ENCODE measurements at places on chromosomes 16 and 17.
A peak's percentile ranks its signal among the peaks of the same experiment; 100 is the strongest.

DNA sequence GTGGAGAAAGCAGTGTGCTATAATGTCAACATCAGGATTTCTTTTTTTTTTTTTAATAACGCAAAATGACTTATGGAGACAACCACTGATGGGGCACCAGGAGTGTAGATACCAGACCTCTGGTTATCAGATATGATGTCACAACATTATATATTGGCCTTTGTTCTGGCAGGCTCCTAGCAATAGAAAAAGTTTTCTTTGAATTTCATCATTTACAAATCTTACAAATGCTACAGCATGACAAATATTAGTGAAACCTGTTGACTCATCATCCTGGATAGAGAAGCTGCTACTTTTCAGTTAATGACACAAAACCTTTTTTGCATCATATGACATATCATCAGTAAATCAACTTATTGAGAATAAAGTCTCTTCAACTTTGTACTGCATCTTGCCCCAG lies 6.1 kb downstream of the THUMPD1 start:
- no peak for DNase-seq

DNA sequence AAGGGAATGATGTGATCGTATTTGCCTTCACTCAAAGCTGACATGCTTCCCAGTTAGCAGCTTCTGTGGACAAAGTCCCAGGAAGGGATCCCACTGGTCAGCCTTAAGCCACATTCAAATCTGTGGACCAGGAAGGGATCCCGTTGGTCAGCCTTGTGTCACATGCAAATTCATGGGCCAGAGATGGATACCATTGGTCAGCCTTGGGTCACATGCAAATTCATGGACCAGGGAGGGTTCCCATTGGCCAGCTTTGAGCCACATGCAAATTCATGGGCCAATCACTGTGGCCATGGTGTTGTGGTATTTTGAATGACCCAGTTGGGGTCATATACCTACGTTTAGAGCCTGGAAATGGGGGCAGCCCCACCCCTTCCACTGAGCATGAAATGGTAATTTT lies 201.6 kb downstream of the HS3ST4 start:
- DNase-seq = no peak

DNA sequence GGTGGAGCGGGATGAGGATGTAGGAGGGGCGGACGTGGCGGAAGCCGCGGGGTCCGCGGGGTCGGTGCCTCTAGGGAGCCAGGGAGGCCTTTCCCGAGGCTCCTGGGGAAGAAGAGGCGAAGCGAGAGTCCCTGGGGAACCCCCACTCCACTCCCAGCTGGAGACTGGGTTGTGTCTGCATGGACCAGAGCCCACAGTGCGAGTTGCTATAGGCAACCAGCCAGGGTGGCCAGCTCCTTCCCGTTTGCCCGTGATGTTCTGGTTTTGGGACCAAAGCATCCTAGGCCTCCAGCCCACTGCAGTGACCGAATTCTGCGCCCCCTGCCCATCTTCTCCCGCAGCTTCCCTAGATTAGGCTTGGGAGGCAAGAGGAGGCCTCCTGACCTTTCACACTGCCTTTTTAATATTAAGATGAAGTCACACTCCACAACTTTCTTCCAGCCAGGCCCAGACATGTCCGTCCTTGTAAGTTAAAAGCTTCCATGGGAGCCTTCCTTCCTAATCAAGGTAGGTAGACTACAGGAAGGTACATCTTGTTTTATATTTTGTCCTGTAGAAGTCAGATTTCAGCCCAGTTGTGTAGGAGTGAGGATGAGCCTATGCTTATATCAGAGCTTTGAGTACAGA lies 469 bp downstream of the AMZ2 start:
- no peak for DNase-seq

- DNase-seq = no peak
These were observed 5.9 kb downstream of the LITAFD start for GRCh38 chr16:8887952-8888560.

DNA sequence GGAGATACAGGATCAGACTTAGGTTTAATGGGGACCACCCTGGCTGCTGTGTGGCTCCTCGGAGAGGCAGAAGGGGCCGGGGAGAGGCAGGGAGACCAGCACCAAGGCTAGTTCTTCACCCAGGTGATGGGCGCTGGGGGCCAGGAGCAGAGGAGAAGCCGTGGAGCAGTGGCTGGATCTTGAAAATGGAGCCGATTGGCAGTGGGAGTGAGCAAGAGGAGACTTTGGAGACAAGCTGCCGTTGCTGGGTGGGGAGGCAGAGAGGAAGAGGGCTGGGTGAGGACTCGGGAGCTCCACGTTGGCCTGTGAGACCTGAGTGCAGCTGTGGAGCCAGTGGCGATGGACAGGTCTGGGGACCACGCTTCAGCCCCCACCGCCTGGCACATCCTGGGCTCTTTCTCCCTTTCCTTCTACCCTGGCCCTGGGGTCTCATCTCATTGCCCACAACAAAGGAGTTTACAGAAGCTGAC lies 9.0 kb downstream of the RAB11FIP4 start:
- no peak for DNase-seq

DNA sequence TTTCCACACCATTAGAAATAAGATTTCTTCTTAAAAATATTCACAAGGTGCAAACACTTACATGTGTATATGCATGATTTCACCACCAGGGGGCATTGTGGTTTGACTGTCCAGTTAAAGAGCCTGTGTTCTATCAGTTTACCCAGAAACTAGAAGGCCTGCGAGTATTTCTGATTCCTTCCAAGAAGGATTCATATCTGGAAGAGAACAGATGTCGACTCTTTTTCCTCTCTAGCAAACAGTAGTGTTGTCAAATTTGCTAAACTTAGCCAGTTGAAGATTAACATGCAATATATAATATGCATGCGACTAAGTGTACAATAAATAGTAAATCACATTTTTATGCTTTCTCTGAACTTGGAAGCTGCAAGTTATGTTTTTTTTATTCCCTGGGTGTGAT lies 404.1 kb downstream of the WWOX start:
- DNase-seq = peak; percentile 28

DNA sequence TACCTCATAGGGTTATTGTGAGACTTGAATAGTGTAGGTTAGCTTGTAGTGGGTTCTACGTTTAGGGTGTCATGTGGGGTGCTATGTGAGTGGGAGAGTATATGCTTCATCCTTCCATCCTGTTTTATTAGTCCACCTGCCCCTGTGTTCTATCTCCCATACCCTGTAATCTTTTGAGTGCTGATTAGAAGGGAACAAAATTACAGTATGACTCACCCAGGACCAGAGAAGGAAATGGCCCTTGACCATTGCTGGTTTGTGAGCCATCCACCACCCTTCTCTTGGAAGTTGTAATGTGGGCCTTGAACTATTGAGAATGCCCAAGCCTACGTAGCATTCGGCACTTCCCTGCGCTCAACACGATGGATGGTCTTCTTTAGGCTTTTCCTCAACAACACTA lies 17.1 kb downstream of the SAP30BP start:
- DNase-seq = no peak

- no peak for DNase-seq
These were observed 123.0 kb downstream of the MSI2 start for GRCh38 chr17:57379237-57379894.

GRCh38 chr17:76255801-76256429 lies 9.2 kb upstream of the UBALD2 start:
- DNase-seq = no peak

DNA sequence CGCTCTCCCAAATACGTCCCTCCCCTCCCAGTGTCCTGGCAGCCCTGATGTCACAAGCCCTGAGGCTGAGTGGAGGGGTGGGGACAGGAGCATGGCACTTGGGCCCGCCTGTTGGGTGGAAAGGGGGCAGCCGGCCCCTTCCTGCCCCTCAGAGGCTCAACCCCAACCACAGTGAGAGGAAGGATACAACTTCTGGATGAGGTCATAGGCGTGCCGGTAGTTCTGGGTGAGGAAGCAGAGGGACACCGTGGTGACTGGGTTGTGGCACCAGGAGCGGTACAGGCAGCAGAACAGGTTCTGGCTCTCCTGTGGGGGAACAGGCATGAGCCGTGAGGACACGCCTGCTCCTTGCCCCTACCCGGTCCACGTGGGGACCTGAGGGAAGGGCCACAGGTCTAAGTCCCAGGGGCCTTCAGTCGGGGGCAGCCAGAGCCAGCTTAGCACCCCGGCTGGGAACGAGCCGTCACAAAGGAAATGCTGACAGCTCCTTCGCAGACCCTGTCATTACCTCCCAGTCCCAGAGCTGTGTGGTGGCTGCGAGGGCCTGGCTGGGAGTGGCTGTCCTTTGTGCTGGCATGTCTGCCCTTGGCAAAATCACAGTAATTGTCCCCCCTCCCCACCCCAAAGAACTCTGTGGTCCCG lies 11.2 kb upstream of the MTSS2 start:
- no peak for DNase-seq

GRCh38 chr17:18218756-18219415 lies 6.5 kb upstream of the LLGL1 start:
- DNase-seq = no peak

DNA sequence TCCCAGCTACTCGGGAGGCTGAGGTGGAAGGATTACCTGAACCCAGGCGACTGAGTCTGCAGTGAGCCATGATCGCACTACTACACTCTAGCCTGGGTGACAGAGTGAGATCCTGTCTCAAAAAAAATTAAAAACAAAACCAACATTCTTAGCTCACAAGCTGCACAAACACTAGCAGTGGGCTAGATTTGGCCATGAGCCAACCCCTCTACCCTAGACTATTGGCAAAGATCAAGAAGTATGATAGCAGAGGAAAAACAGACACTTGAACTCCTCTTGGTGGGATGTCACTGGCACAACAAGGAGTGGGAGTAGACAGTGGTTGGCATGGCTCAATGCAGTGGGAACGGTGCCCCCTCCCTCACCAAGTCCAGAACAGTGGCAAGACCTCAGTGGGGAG lies 19.6 kb upstream of the RIPOR1 start:
- no peak for DNase-seq

- no peak for DNase-seq
These were observed 116.0 kb upstream of the GOT2 start for GRCh38 chr16:58850019-58850677.

DNA sequence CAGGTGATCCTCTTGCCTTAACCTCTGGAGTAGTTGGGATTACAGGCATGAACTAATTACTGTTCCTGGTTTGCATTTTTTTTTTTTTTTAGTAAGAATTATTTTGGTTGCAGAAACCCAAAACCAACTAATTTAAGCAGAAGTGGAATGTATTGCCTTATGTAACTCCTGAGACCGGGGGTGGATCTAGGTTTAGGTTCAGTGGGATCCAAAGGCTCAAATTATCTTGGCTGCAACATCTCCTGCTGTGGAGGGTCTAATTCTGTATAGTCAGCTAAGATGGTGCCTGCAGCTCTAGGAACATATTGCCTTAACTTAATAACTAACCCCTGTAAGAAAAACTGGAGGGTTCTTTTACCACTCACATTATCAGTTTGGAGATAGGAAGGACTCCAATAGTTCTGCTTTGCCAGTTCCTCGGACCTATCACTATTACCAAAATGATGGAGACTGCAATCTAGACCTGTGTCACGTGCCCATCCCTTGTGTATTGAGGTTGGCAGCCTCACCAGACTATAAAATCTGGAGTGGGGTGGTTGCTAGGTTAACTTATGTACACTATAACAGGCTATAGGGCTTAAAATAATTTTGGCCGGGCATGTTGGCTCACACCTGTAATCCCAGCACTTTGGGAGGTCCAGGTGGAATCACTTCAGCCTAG lies 8.5 kb downstream of the SNTB2 start:
- DNase-seq = no peak

DNA sequence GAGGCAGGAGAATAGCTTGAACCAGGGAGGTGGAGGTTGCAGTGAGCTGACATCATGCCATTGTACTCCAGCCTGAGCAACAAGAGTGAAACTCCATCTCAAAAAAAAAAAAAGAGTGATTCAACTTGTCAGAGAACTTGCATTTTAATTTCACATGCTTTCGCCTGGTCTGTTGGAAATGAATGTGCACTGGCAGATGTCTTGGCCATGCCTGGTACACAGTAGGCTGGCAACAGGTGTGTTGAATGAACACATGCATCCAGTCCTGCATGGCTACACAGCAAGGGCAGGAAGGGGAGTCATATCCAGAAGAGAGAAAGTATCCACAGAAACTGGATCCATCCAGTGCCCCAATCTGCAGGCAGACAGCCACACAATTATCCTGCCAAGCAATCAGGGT lies 11.5 kb downstream of the COG4 start:
- DNase-seq = no peak

GRCh38 chr17:17084317-17084835 lies 42.1 kb downstream of the MPRIP start:
- DNase-seq = no peak

GRCh38 chr16:11556945-11557720 lies 29.6 kb downstream of the LITAF start:
- no peak for DNase-seq

DNA sequence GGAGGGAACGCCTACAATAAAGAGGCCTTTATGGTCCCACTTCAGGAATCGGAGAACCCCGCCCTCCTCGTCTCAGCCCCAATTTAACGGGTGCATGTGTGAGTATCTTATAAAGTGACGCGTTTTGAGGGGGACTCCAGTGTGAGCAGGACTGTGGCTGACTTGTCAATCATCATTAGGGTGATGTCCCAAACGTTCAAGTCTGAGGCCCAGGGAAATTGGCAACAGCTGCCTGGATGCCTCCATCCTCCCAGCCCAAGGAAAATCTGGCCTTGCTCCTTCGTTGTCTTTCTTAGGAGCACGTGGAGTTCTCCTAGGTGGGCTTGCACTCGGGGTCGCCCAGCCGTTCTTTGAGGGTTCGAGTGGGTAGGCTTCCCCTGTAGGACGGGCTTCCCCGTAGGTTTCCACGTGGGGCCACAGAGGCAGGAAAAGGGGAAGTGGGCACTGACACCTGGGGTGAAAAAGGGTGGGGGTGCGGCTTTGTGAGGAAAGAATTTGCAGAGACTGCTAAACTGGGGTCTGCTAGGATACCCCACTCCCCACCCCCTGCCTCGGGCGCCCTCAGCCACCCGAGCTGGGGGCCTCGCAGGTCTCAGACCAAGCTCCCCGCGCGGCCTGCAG lies 561 bp upstream of the HERPUD1 start:
- peak; percentile 98 for DNase-seq

DNA sequence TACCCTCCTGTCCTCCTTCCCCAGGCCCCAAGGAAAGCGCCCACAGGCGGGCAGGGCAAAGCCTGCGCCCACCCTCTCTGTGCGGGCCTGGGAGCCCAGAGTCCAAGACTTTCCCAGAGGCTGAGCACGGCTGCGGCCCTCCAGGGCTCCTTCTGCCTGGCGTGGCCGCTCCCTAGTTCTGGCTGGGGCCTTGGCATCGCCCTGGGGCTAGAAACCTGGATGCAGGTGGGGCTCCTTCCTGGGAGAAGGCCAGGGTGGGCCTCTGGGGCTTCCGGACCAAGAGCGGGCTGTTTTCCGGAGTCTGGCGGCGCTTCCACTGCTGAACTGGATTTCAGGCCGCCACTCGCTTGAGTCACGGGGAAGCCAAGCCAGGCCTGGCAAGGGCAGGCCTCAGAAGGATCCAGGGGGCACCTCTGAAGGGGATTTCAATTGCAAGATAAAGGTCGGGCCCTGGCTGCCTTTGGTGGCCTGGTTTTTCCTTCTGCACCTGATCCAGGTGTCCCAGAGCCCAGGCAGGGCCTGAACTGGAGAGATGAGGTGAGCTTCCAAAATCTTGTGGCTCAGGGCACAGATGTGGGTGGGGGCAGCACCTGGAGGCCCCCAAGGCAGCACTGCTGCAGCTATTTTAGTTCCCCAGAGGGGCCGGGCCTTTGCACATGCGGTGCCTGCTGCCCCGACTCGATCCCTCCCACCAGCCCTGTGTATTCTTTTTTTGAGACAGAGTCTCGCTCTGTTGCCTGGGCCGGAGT lies 227.4 kb downstream of the MRTFB start:
- DNase-seq = no peak

- DNase-seq = no peak
These were observed 29.9 kb upstream of the TBX2 start for GRCh38 chr17:61369751-61370150.

Measured in naive B cell (primary cell).